ENCODE measurements at places on chromosomes 12 and 14.

GRCh38 chr12:19998411-19998810, 369.9 kb upstream of the PDE3A start:
- no peak overlapping the region for H3K4me3 ChIP-seq
- no peak for DNase-seq
- no peaks in the 10 kb centered on the region for H3K27me3 ChIP-seq
- H3K36me3 ChIP-seq = no peaks in the 10 kb centered on the region
- H3K27ac ChIP-seq = no peak overlapping the region

GRCh38 chr12:32894566-32894965, 2.0 kb downstream of the PKP2 start:
- DNase-seq = no peak
- peak overlapping the region; percentile 85 for H3K4me3 ChIP-seq
- no peaks in the 10 kb centered on the region for H3K36me3 ChIP-seq

GRCh38 chr14:105477660-105478397, 3.2 kb downstream of the CRIP2 start:
- peaks cover 19% of the 10 kb centered on the region for H3K36me3 ChIP-seq
- peaks cover 44% of the 10 kb centered on the region for H3K4me1 ChIP-seq
- no peaks in the 10 kb centered on the region for H3K27me3 ChIP-seq
- DNase-seq = peak; percentile 73

- H3K27me3 ChIP-seq = no peaks in the 10 kb centered on the region
- no peaks in the 10 kb centered on the region for H3K4me1 ChIP-seq
- DNase-seq = no peak
- H3K4me3 ChIP-seq = peak overlapping the region; percentile 81
Observed at GRCh38 chr14:105315211-105315721, 718 bp downstream of the PACS2 start.

DNA sequence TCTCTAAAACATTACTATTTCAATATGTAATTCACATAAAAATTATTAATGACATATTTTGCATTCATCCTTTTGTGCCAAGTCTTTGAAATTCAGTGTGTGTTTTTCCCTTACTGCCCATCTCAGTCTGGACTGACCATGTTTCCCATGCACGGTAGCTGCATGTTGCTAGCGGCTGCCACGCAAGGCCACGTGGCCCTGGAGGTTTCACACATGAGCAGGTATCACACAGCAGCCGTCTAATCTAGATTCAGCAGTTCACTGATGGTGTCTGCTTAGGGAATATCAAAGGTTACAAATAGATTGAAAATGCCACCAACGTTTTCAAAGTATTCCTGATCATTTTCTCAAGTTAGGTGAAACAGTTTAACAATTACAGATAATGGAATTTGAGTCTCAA, 234.8 kb upstream of the FKBP4 start:
- H3K36me3 ChIP-seq = no peaks in the 10 kb centered on the region
- H3K27me3 ChIP-seq = no peaks in the 10 kb centered on the region
- H3K27ac ChIP-seq = no peak overlapping the region
- H3K4me3 ChIP-seq = no peak overlapping the region
- H3K4me1 ChIP-seq = peaks cover 14% of the 10 kb centered on the region
- no peak for DNase-seq

DNA sequence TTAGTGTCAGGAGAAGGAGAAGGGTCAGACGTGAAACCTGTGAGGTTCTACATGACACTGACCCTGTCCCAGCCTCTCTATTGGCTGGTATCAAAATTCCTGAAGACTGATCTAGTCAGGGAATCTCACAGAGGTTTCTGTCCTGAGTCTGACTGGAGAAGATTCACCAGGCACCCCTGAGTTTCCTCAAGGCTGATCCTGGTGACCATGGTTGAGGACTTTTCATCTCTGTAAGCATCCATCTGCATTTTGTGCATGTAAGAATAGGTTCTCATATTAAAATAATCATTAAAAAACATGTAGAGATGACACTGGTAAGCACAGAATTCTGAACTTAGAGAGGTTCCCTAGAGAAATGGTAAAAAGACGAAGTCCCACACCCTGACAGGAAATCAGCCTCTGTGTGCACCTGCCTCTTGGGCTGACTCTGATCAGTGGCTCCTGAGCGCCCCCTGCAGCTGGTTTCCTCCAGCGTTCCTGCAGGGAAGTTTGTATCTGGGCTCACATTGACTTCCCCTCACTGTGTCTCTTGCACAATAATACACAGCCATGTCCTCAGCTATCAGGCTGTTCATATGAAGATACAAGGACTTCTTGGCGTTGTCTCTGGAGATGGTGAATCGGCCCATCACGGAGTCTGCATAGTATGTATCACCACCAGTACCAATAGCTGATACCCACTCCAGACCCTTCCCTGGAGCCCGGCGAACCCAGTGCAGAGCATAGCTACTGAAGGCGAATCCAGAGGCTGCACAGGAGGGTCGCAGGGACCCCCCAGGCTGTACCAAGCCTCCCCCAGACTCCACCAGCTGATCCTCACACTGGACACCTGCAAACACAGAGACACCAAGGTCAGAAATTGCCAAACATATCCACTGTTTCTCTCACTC, 991.9 kb downstream of the TMEM121 start:
- H3K27me3 ChIP-seq = peaks cover 4% of the 10 kb centered on the region
- no peak overlapping the region for H3K4me3 ChIP-seq
- no peaks in the 10 kb centered on the region for H3K4me1 ChIP-seq
- no peak overlapping the region for H3K27ac ChIP-seq
- no peaks in the 10 kb centered on the region for H3K36me3 ChIP-seq

GRCh38 chr14:102504328-102504999, 5.1 kb downstream of the ANKRD9 start:
- peak; percentile 66 for DNase-seq
- H3K4me1 ChIP-seq = peaks cover 43% of the 10 kb centered on the region
- H3K27me3 ChIP-seq = no peaks in the 10 kb centered on the region
- H3K36me3 ChIP-seq = peaks cover 10% of the 10 kb centered on the region
- H3K27ac ChIP-seq = peak overlapping the region; percentile 74
- no peak overlapping the region for H3K4me3 ChIP-seq

GRCh38 chr14:39576736-39577135, 144.5 kb upstream of the FBXO33 start:
- H3K4me1 ChIP-seq = peaks cover 5% of the 10 kb centered on the region
- H3K4me3 ChIP-seq = no peak overlapping the region
- no peak overlapping the region for H3K27ac ChIP-seq
- no peaks in the 10 kb centered on the region for H3K27me3 ChIP-seq

GRCh38 chr12:7125632-7126227, 3.0 kb downstream of the RBP5 start:
- DNase-seq = no peak
- H3K4me3 ChIP-seq = no peak overlapping the region
- no peaks in the 10 kb centered on the region for H3K36me3 ChIP-seq
- H3K4me1 ChIP-seq = peaks cover 32% of the 10 kb centered on the region
- H3K27me3 ChIP-seq = no peaks in the 10 kb centered on the region

GRCh38 chr12:90871726-90872096, 83.3 kb downstream of the CCER1 start:
- H3K27ac ChIP-seq = no peak overlapping the region
- H3K4me1 ChIP-seq = no peaks in the 10 kb centered on the region
- no peaks in the 10 kb centered on the region for H3K36me3 ChIP-seq
- DNase-seq = no peak

DNA sequence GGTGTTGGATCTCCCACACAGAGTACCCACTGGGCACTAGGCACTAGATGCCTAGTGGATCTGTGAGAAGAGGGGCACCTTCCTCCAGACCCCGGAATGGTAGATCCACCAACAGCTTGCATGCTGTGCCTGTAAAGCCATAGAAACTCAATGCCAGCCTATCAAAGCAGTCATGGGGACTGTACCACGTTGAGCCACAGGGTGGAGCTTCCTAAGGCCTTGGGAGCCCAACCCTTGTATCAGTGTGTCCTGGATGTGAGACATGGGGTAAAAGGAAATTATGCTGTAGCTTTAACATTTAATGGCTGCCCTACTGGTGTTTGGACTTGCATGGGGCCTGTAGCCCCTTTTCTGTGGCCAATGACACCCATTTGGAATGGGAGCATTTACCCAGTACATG, 1024.9 kb downstream of the TMEM121 start:
- no peaks in the 10 kb centered on the region for H3K27me3 ChIP-seq
- H3K4me1 ChIP-seq = no peaks in the 10 kb centered on the region
- H3K27ac ChIP-seq = no peak overlapping the region

- peaks cover 33% of the 10 kb centered on the region for H3K36me3 ChIP-seq
- H3K4me3 ChIP-seq = no peak overlapping the region
- H3K27me3 ChIP-seq = no peaks in the 10 kb centered on the region
- DNase-seq = no peak
- no peak overlapping the region for H3K27ac ChIP-seq
- no peaks in the 10 kb centered on the region for H3K4me1 ChIP-seq
Observed at GRCh38 chr12:50780013-50780412, 16.1 kb downstream of the ATF1 start.

Data from heart left ventricle (tissue), 16 donors.